ENCODE measurements at places on chromosomes 4 and X. TPM values are rescaled to one million over a fixed set of nuclear protein-coding genes. Genes with fewer than 3 reads are reported as not detected.

Gene AFM
- total RNA-seq: not detected

Gene PPP3CA
- 26.2 TPM for total RNA-seq

Gene POLN
- 0.96 TPM for total RNA-seq

Gene RBPJ
- total RNA-seq: 10.5 TPM

Gene OGT
- total RNA-seq: 43.8 TPM

Gene TMEM47
- 0.82 TPM for total RNA-seq

Gene HSFX3
- total RNA-seq: not detected

Gene FAM53A
- total RNA-seq: 0.69 TPM

Gene HSFX2
- 0.13 TPM for total RNA-seq

Gene GAGE13
- total RNA-seq: not detected

Gene BGN
- total RNA-seq: not detected

Gene DMD
- not detected for total RNA-seq

Gene SHROOM4
- total RNA-seq: not detected

All from A549 treated with RU486 at 1 μM for 4 hours (cell line).